ENCODE measurements at places on chromosomes 7 and 10.

DNA sequence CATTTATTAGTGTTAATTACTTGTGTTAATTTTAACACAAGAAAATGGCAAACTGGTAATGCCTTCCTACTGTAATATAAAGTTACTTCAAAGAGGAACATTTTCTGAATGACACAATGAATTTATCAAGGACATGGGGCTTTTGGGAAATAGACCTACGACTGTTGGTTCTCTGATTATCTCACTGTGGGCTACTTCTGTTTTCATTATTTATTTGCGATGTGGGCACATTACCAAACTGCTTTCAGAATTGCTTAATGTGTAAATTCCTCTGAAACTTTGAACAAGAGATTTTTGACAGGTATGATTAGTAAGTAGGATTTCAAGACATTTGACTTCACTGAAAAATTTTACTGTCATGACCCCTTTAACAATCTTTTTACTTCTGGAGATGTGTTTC, 535.6 kb downstream of the CNTNAP2 start:
- no peak for DNase-seq

DNA sequence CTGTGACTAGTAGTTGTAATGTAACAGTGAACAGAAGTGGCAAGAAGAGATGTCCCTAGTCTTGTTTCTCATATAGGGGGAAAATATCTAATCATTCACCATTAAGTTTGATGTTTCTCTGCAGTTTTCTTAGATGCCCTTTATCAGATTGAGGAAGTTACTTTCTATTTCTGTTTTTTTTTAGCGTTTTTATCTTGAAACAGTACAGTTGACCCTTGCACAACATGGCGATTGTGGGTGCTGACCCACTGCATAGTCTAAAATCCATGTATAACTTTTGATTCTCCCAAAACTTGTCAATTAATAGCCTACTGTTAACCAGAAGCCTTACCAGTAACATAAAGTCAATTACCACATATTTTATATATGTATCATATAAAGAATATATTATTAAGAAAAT, 192.0 kb downstream of the ADK start:
- DNase-seq = no peak

DNA sequence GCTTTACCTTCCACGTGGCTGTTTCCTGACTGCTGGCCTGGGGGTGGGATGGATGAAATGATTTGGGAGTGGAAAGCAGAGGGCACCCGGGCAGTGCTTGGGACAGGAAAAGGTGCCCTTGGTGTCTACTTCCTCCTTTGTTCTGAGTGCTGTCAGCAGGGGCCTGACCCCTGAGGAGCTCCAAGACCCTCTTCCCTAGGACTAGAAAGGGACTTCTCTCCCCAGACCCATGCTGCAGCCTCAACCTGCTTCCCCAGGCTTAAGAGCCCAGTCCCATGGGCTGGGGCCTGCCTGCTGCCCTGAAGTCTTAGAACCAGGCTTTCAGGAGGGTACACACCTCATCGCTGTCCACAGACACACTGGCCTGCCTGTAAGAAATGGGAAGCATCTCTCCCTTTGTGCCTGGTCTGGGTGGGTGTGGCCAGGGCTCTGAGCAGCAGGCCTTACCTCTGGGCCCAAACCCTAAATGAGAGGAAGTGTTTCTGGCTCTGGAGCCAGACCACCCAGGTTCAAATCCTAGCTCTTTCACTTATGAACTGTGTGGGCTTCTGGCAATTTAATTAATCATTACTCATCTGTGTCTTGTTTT, 12.9 kb downstream of the CDH23 start:
- no peak for DNase-seq

DNA sequence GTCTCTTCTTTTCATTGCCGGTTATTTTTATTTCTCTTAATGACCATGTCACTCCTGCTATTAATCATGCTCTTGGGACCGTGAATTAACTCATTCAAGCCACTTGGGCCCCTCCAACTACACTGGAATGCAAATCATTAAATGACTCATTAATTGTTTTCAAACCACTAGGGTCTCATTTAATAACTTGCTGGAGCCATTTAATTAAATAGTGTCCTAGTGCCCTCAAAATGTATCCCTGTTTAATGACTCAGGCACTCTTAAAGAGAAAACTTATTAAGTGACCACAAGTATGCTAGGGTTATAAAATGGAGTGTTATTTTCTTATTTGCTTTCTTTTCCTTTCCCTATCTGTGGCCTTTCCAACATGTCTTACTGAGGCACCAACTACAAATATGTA, 73.0 kb downstream of the PLXDC2 start:
- no peak for DNase-seq

GRCh38 chr10:44402465-44403195, 17.7 kb upstream of the CXCL12 start:
- no peak for DNase-seq

- no peak for DNase-seq
These were observed 2.1 kb downstream of the CADPS2 start for GRCh38 chr7:122884186-122884585.

GRCh38 chr10:3532644-3533043, 252.4 kb downstream of the KLF6 start:
- DNase-seq = no peak
